Bronchial smooth muscle cell (primary cell): ENCODE measurements at places on chromosomes 5 and 9. TPM values are rescaled to one million over a fixed set of nuclear protein-coding genes. Genes with fewer than 3 reads are reported as not detected.

Gene SPAG8
- total RNA-seq, result 1.5 and 1.6 TPM in 2 replicates

Gene TNC
- 20.2 and 81.0 TPM in 2 replicates for total RNA-seq

Gene ROPN1L
- total RNA-seq, result 0.32 and 0.60 TPM in 2 replicates

Gene SARDH
- total RNA-seq, result 3.0 and 4.6 TPM in 2 replicates

Gene DPH7
- total RNA-seq, result 15.4 TPM in 2 replicates

Gene GHR
- 2.5 and 3.5 TPM in 2 replicates for total RNA-seq

Gene GABRA1
- not detected in 2 replicates for total RNA-seq

Gene PLEKHG4B
- total RNA-seq, result under 0.01 TPM in 2 replicates
